ENCODE measurements at places on chromosomes 7 and 10. TPM values are rescaled to one million over a fixed set of nuclear protein-coding genes. Genes with fewer than 3 reads are reported as not detected.

Gene DNAJC12
- total RNA-seq, result 8.2 TPM

Gene IL6
- total RNA-seq, result not detected

Gene RELN
- total RNA-seq, result 31.9 TPM

Gene MGAM2
- total RNA-seq, result 0.72 TPM

Gene FFAR4
- not detected for total RNA-seq

Gene PRRT4
- total RNA-seq, result 7.6 TPM

Gene NUTM2B
- total RNA-seq, result 0.10 TPM

Gene GPR15LG
- not detected for total RNA-seq

Gene CTAGE8
- total RNA-seq, result 0.51 TPM

Gene SPDYE3
- total RNA-seq, result not detected

Gene DDC
- total RNA-seq, result not detected

Gene TBRG4
- total RNA-seq, result 55.4 TPM

Gene SVIL
- 424 TPM for total RNA-seq

Gene PIK3CG
- 3.5 TPM for total RNA-seq

Measured in tongue (tissue), 3 donors.